ENCODE measurements at places on chromosomes 7 and 10. TPM values are rescaled to one million over a fixed set of nuclear protein-coding genes. Genes with fewer than 3 reads are reported as not detected.

Gene ITPRID1
- not detected for total RNA-seq

Gene FAM25C
- 3.0 TPM for total RNA-seq

Gene KEL
- total RNA-seq = 0.08 TPM

Gene ALOX5
- total RNA-seq = 0.22 TPM

Gene DYDC2
- total RNA-seq = 0.09 TPM

Gene MMD2
- not detected for total RNA-seq

Gene SEPTIN7
- total RNA-seq = 210 TPM

Gene MEST
- total RNA-seq = 39.0 TPM

Gene RADIL
- 1.6 TPM for total RNA-seq

Gene MRM2
- total RNA-seq = 52.3 TPM

Gene RBAK
- total RNA-seq = 7.1 TPM

Gene PVRIG
- total RNA-seq = not detected

Gene NDUFA5
- 32.7 TPM for total RNA-seq

Gene MYOF
- total RNA-seq = 215 TPM
